ENCODE measurements at places on chromosomes 6 and 20.

DNA sequence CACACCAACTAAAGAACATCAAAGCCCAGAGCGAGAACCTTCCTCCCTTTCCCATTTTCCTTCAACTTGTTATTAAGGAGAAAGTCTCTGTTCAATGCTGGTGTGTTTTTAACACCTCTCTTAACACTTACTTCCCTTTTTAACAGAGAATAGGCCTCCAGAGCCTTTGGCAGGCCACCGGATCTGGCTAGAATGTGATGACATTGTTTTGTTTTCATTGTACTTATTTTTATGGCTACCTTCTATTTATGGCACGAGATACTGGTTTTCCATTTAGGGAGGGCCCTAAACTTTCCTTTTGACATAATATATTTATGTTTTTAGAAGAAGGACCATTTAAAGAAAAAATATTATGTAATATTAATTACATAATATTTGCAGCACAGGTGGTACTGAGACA lies 21.6 kb downstream of the TCF15 start:
- DNase-seq: no peak

DNA sequence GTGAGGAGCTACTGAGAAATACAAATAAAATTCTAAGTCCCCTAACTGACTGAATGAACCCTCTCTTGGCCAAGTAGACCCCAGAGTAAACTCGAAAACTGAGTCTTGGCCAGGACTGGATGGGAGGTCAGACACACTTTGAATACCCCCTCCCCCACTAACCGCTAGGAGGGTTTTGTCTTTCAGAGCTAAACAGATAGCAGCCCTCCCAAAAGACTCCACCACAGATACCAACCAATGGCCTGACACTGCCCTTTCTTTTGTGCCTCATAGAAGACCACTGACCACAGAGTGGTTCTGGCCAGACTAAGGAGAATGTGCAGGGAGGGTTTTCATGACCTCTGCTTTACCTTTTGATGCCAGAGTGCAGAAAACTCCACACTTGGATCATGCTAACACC lies 42.1 kb downstream of the SPACA1 start:
- no peak for DNase-seq

GRCh38 chr6:137680705-137681346 lies 186.2 kb upstream of the TNFAIP3 start:
- no peak for DNase-seq

DNA sequence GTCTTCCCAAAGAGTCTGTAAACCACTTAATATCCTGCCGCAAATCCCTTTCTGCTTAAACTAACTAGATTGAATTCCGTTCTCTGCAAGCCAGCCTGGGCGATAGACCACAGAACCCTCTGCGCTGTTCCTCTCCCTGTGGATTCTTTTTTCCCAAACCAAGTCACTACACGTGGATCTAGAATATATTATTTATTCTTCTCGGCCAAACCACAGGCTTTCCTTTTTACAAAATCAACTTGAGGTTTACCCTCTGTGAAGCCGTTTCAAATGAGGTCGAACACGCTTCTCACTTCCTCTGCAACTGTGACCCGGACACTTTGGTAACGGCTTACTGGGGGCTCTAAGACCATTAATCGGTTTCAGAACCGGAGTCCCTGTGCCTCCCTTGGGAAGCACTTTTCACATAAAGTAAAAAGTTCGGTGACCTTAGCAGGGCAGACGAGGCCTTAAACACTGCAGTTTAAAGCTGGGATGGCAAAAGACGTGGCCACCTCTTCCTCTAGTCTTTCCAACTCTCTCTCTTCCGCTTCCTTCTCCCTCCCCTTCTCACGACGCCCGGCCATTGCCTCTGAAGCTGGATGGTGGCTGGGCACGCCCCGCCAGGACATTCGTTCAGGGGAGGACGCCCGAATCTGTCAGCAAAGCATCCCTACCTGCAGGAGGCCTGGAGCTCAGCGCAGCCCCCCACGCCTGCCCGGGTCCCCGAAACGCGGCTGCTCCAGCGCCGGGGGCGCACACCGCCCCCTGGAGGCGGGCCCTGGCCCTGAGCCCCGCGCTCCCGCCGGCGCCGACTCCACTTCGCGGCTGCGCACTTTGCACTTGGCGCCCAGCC lies 55.0 kb upstream of the FOXC1 start:
- DNase-seq: peak; percentile 84

GRCh38 chr6:33114406-33114805 lies 38.6 kb downstream of the HLA-DPB1 start:
- DNase-seq: no peak

- DNase-seq: no peak
These were observed 203.4 kb downstream of the MYLK4 start for GRCh38 chr6:2547355-2547754.

GRCh38 chr20:57664924-57665588 lies 44.8 kb downstream of the PMEPA1 start:
- DNase-seq: peak; percentile 34

- no peak for DNase-seq
These were observed 354.4 kb downstream of the PRKN start for GRCh38 chr6:162373192-162373591.

GRCh38 chr6:129647044-129647443 lies 62.9 kb downstream of the ARHGAP18 start:
- DNase-seq: no peak

DNA sequence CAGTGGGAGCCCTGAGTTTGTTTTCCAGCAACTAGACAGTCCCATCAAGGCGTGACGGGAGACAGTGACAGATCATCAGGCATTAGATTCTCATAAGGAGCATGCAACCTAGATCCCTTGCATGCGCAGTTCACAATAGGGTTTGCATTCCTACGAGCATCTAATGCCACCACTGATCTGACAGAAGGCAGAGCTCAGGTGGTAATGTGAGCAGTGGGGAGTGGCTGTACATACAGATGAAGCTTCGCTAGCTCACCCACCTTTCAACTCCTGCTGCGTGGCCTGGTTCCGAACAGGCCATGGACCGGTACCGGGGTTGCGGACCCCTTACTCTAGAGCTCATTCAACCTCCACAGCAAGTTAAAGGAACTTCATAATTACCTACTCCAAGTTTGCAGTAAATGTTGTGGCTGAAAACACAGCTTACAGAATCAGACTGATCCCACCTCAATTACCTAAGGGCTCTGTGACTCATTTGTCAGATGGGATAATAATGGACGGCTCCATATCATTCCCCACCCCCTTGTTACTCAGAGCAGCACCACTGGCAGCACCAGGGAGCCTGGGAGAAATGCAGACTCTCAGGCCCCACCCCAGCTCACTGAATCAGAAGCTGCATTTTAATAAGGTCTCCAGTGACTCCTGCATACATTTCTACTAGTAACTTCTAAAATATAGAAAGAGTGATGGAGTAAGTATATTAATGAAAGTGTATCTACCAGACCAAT lies 15.7 kb downstream of the PXMP4 start:
- no peak for DNase-seq

GRCh38 chr6:167125855-167126349 lies 3.0 kb downstream of the CCR6 start:
- DNase-seq: no peak

- no peak for DNase-seq
These were observed 103.0 kb downstream of the NOL4L start for GRCh38 chr20:32482143-32482441.

- DNase-seq: no peak
These were observed 39.1 kb downstream of the KCNQ2 start for GRCh38 chr20:63433351-63433750.

DNA sequence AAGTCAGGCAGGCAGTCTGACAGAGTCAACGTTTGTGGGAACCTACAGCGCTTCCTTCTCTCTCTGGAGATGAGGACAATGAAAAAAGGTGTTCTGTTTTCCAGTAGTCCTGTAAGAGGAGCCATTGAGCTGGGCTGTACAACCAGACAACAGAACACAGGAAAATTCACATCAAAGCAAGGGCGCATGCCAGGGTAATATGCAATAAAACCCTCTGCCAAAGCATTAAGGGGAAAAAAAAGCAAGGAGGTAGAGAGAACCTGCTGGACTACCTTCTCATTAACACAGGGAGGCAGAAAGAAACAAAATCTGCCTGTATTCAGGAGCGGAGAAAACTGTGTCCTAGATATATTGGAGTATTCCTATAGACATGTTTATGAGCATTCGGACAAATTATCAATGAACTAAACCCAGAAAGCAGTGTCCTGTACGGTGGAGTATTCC lies 1.3 kb downstream of the RNF24 start:
- DNase-seq: no peak

DNA sequence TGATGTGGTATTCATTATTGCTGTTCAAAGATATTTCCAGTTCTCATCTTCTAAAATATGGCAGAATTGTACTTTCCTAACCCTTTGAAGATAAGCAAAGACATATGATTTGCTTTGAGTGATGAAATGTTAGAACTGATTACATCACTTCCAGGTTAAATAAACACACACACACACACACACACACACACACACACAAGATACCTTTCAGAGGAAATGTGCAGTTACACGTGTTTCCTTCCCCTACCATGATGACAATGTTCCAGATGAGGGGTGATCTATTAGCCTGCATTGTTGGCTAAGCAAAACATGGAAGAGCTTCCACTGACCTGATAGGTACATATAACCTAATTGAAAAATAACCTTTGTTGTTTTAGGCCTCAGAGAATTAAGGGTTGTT lies 11.7 kb upstream of the FRK start:
- DNase-seq: no peak

GRCh38 chr6:53658992-53659391 lies 6.6 kb downstream of the KLHL31 start:
- DNase-seq: no peak

GRCh38 chr20:33280775-33281174 lies 2.2 kb upstream of the BPIFB1 start:
- no peak for DNase-seq

GRCh38 chr20:24784607-24785006 lies 164.5 kb upstream of the CST7 start:
- no peak for DNase-seq

- no peak for DNase-seq
These were observed 140.8 kb downstream of the BTBD9 start for GRCh38 chr6:38498805-38499445.

DNA sequence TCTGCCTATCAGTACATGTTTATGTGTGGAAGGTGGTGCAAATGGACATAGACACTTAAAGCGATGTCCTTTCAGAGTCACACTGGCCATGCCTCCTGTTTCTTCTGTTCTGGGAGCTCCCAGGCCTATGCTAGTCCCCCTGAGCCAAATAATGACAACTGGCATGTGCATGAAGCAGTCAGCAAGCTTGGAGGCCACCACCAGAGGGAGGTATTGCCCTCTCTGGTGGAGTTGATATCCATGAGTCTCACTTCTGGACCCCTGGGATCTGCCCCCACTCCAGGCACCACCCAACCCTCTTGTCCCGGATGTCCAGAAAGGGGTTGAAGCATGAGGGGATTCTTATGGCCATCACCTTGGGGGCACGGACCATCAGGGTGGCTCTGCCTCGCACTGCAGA lies 172.2 kb downstream of the AIG1 start:
- peak; percentile 17 for DNase-seq

DNA sequence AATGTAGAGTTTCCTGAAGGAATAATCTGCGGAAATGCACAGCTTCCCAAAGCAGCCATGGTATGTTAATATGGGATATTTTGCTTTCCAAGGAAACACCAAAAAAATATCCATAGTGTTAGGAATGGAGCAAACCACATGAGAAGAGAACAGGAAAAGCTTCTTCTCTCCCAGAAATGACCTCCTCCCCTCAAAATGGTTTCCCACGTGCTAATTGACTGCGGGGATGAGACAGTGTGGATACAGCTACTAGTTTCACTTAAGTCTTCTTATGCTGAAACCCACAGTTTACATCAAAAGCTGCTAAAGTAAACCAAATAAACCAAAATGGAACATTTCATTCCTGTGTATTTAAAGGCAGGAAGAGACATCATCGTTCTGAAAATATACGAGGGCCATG lies 69.4 kb downstream of the FYN start:
- DNase-seq: no peak

DNA sequence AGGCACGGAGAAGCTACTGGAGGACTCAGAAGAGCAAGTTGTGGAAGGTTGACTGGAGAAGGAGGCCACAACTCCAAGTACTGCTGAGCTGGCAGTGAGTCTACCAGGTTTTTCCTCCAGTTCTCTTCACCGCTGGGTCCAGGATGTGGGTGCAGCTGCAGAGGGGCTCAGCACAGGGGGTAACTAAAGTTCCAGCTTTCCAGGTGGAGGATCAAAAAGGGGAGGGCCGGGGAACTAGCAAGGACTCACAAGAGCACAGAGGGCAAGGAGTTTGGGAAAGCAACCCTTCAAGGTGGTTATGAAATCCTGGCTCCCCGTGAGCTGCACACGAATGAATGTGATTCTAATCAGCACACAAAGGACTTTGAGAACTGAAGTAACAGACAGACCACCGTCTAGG lies 194.2 kb upstream of the GMDS start:
- DNase-seq: no peak

DNA sequence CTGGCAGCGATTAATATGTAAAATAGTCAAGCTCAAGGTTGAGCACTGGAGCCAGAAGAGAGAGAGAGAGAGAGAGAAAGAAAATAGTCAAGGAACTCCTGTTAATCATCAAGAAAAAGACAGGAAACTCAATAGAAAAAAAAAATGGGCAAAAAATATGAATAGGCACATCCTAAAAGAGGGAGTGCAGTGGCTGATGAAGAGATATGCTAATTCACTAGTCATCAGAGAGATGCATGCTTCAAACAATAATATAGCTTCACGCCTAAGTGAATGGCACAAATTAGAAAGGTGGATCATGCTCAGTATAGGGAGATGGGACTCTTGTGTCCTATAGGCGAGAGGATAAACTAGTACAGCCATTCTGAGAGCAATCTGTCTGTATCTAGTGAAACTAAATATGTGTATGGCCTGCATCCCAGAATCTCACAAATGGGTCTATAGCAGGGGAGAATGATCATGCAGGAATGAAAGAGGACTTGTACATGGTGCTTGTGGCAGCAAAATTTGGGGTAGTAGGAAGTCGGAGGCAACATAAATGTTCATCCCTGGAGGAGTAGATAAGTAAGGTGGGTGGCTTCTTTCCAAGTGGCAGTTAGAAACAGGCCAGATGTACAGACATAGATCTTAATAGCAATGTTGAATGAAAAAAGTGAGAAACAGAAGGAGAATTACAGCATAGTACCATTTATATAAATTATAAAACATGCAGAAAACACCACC lies 176.8 kb downstream of the VEGFA start:
- no peak for DNase-seq

DNA sequence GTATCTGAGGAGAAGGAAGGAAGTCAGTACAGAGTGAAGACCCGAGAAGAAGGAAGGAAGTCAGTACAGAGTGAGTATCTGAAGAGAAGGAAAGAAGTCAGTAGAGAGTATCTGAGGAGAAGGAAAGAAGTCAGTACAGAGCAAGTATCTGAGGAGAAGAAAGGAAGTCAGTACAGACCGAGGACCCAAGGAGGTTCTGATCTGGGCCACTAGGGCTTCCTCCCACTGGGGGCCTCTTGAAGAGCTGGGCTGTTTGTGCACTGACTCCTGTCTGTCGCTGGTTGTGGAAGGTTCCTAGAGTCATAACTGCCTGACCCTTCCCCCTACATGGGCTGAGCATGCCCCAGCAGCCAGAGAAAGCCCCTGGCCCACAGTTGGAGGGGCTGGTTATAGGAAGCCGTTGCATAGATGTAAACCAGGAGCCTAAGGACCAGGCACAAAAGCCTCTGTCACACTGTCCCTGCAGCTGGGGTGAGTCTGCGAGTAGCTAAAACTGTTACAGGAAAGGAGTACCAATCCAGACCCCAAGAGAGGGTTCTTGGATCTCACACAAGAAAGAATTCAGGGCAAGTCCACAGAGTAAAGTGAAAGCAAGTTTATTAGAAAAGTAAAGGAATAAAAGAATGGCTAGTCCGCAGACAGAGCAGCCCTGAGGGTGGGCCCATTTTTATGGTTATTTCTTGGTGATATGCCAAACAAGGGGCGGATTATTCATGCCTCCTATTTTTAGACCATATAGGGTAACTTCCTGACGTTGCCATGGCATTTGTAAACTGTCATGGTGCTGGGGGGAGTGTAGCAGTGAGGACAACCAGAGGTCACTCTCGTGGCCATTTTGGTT lies 395.9 kb downstream of the PREX1 start:
- no peak for DNase-seq
